NCI-H1105 treated with DMSO at 0.1 percent for 48 hours (cell line): ENCODE measurements at places on chromosomes 6 and 20.

- no peak for DNase-seq
These were observed 95.7 kb downstream of the EPHA7 start for GRCh38 chr6:93323630-93324029.

- no peak for DNase-seq
These were observed 437.4 kb upstream of the NRSN1 start for GRCh38 chr6:23688650-23689049.

- no peak for DNase-seq
These were observed 32.1 kb upstream of the CENPW start for GRCh38 chr6:126307849-126308248.

- DNase-seq: no peak
These were observed 547.9 kb upstream of the PTCHD4 start for GRCh38 chr6:48658915-48659314.

- no peak for DNase-seq
These were observed 21.2 kb upstream of the MAPK13 start for GRCh38 chr6:36109092-36109491.

DNA sequence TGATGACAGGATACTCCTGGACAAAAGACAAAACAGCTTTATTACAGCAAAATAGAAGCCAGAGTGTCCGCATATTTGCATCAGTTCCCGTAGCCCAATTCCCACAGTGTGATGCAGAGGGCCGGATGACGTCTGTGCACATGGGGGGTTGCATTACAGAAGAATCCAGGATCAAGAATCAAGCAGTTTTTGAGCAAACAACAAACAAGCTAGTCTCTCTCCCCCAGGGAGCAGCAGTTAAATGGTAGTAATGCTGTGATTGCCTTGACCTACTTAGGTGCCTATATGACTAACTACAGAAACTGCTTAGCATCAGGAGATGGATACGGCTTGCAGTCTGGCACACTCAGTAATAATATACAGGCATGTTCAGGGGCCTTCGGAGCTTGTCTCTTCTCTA, 3.2 kb upstream of the SDHAF4 start:
- no peak for DNase-seq

DNA sequence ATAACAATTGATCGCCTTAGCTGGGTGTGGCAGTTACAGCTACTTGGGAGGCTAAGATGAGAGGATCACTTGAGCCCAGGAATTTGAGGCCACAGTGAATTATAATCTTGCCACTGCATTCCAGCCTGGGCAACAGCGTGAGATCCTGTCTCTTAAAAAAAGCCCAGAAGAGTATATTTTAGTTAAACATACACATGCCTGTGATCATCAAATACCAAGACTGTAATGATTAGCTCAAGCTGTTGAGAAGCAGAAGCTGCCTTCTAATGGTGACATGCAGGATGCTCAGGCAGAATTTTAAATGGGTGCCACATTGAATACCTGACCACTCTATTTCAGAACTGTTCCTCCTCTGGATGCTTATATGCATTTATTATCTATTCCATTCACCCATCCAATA, 8.9 kb upstream of the TMEM14A start:
- DNase-seq: no peak

- no peak for DNase-seq
These were observed 28.8 kb downstream of the KIZ start for GRCh38 chr20:21154692-21155091.

GRCh38 chr6:70547313-70547712, 19.4 kb upstream of the SDHAF4 start:
- peak; percentile 9 for DNase-seq

DNA sequence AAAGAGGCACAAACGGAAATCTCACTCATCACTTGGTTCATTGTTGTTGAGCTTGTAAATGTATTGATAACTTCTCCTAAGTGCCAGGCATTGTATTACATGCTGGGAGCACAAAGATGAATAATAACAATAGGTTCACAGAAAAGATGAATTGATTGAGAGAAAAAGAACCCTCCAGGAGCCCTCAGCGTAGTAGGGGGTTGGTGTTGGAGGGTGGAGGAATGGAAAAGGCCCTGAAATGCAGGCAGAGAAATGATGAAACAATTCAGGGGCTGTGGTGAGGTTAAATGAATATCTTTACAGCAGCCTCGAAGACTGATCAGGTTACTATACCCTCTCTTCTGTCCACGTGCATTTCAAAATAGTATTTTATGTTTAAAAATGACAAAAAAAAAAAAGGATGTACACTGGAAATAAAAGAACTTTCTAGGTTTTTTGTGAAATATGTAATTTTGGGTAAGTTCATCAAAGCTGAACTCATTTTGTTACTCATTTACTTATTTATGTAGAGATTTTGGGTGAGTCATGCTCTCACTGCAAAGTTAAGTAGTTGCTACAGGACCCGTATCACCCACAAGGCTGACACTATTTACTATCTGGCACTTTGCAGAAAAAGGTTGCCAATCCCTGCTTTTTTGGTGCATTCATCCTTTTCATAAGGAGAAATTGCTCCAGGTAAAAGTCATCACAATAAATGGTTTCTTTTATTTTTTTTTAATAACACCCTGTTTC, 277.3 kb downstream of the ZNF217 start:
- no peak for DNase-seq

GRCh38 chr20:8693709-8694108, 375.2 kb upstream of the PLCB4 start:
- no peak for DNase-seq
